ENCODE measurements at places on chromosomes 1 and 21. TPM values are rescaled to one million over a fixed set of nuclear protein-coding genes. Genes with fewer than 3 reads are reported as not detected.

- no peaks in the 10 kb centered on the region for H3K36me3 ChIP-seq
- H3K27me3 ChIP-seq = no peaks in the 10 kb centered on the region
- H3K4me1 ChIP-seq = no peaks in the 10 kb centered on the region
Observed at GRCh38 chr1:59947047-59947938, 20.7 kb upstream of the CYP2J2 start.

GRCh38 chr1:22231995-22232690, 89.2 kb upstream of the WNT4 start:
- no peaks in the 10 kb centered on the region for H3K27me3 ChIP-seq
- no peak overlapping the region for H3K27ac ChIP-seq
- no peaks in the 10 kb centered on the region for H3K36me3 ChIP-seq
- H3K4me3 ChIP-seq = no peak overlapping the region
- no peaks in the 10 kb centered on the region for H3K4me1 ChIP-seq

DNA sequence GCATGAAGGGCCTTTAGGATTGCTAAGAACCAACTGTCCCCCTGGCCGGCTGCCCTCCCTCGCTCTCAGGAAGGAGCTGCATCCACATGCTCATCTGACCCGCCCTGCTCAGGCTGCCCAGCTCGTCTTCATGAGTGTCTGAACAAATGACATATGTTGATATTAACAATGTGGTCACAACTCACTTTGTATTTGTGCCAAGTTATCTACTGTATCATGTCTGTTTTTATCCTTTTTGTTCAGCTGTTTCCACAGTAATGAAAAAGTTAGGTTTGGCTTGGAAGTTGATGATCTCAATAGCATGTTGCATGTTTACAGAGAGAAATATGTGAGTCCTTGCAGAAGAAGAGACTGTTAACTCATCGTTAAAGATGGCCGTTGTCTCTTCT, 75.1 kb downstream of the PHTF1 start:
- H3K4me1 ChIP-seq = peaks cover 31% of the 10 kb centered on the region
- no peak overlapping the region for H3K4me3 ChIP-seq
- peak overlapping the region; percentile 68 for H3K27ac ChIP-seq
- DNase-seq = no peak
- no peaks in the 10 kb centered on the region for H3K36me3 ChIP-seq

- DNase-seq = no peak
- no peak overlapping the region for H3K27ac ChIP-seq
- H3K27me3 ChIP-seq = no peaks in the 10 kb centered on the region
- no peak overlapping the region for H3K4me3 ChIP-seq
- no peaks in the 10 kb centered on the region for H3K36me3 ChIP-seq
- peaks cover 19% of the 10 kb centered on the region for H3K4me1 ChIP-seq
Observed at GRCh38 chr1:9826616-9827015, 2.9 kb upstream of the CLSTN1 start.

DNA sequence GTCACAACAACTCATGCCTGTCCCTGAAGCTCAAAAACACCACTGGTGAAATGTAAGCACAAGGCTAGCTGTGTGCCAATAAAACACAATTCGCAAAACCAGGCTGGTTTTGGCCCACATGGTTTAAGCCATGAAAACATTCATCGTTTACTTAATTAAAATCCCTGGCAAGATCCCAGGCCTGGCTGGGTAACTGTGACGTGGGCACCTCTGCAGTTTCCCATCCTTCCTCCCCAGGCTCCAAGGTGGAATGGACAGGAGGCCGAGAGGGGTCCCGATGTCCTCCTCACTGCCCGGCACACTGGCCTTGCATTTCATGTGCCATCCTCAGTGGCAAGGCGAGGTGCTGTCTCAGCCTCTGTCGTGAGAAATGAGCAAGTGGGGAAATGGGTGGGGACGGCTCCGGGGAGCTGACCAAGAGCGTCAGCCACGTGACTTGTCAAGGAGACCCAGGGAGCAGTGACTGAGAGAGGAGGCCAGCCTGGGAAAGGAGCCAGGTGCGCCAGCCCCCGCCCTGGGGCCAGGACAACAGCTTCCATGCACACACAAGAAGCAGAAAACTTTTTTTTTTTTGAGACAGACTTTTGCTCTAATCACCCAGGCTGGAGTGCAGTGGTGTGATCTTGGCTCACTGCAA, 153.1 kb upstream of the RAB4A start:
- peak; percentile 82 for DNase-seq
- peak overlapping the region; percentile 57 for H3K27ac ChIP-seq
- H3K27me3 ChIP-seq = no peaks in the 10 kb centered on the region
- H3K36me3 ChIP-seq = no peaks in the 10 kb centered on the region
- H3K4me1 ChIP-seq = peaks cover 19% of the 10 kb centered on the region

GRCh38 chr1:150972417-150972940, 2.2 kb downstream of the CERS2 start:
- peak overlapping the region; percentile 89 for H3K4me3 ChIP-seq
- H3K27me3 ChIP-seq = no peaks in the 10 kb centered on the region
- DNase-seq = no peak
- H3K27ac ChIP-seq = peak overlapping the region; percentile 92
- peaks cover 15% of the 10 kb centered on the region for H3K36me3 ChIP-seq

DNA sequence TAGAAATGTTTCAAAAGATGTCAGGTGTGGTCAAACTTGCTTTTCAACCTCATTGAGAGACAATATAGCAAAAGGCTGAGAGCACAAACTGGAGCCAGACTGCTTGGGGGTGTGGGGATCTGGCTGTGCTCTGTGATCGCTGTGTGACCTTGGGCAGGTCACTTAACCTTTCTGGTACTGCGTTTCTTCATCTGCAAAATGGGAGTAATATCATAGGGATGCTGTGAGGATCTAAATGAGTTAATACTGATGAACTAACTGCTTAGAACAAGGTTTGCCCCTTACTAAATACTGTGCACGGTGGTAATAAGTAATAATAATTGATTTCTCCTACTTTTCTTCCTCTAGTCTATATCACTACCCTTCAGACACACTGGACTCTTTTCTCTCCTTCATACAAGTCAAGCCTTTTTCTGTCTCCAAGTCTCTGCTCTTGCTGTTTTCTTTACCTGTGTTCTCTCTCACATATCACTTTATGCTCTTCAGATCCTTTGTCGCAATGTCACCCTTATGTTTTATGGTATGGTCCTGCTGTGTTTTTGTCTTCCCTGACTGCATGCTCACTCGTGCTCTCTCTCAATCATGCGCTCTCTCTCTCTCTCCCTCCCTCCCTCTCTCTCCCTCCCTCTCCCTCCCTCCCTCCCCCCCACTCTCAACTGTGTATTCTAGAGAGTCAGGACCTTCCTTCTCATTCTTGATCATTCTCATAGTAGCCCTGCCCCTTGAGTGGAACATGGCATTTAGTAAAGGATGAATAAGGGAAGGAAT, 3.3 kb downstream of the MGST3 start:
- DNase-seq = no peak
- no peaks in the 10 kb centered on the region for H3K36me3 ChIP-seq
- peak overlapping the region; percentile 4 for H3K27ac ChIP-seq
- H3K4me1 ChIP-seq = peaks cover 65% of the 10 kb centered on the region

DNA sequence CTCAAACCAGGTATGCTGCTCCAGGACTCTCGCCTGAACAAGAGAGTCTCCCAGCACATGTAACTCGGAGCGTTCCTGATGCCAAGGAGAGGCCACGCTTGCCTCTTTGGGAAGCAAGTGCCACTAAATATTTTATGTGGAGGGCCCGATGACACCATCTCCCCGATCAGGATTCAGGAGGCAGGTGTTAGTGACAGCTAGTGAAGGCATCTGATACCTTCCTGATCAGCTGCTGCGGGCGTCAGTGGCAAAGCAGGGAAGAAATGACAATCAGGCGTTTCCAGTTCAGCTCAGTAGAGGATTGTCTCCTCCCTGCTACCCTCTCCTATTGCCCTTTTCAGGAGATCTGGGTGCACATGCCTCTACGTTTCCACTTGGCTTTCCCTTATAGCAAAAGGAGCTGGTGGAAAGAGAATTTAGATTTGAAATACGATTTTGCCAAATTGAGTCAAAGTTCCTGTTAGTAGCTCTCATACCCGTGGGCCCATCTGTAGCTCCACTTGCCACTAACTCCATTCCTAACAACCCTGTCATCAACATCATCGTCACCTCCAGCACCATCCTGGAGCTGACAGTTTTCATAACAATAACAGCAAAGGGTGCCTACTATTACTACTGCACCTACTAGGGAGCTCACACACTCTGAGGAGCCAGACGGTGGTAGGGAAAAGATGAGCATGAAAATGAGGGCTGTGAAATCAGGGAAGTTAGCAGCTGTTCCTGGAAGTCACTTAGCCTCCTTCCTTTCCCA, 21.6 kb downstream of the PLXNA2 start:
- H3K27ac ChIP-seq = no peak overlapping the region
- DNase-seq = no peak
- peaks cover under 1% of the 10 kb centered on the region for H3K36me3 ChIP-seq
- H3K4me1 ChIP-seq = peaks cover 77% of the 10 kb centered on the region

DNA sequence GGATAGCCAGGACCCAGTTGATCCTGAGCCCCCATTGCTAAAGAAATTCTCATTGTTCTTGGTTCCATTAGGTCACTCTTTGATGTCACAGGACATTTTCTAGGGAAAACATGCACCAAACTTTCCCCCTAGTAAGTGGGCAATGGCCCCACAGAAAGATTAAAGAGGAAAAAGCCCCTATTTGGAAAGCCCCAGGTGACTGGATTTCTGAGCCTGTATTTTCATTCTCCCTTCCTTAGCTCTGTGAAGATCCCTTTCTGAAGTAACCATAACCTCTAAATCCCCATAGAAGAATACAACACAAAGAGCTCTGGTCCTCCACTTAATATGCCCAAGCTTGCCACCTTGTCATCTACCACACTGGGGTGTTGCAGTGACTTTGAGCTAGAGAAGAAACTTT, 232.3 kb upstream of the FGGY start:
- no peaks in the 10 kb centered on the region for H3K36me3 ChIP-seq
- no peak overlapping the region for H3K27ac ChIP-seq
- H3K27me3 ChIP-seq = no peaks in the 10 kb centered on the region
- no peak overlapping the region for H3K4me3 ChIP-seq
- no peak for DNase-seq

- no peaks in the 10 kb centered on the region for H3K27me3 ChIP-seq
- no peak overlapping the region for H3K27ac ChIP-seq
- H3K4me1 ChIP-seq = no peaks in the 10 kb centered on the region
- H3K4me3 ChIP-seq = no peak overlapping the region
Observed at GRCh38 chr1:197453376-197454058, 185.5 kb downstream of the CRB1 start.

GRCh38 chr1:205438213-205439158, 16.6 kb upstream of the LEMD1 start:
- H3K36me3 ChIP-seq = no peaks in the 10 kb centered on the region
- no peak overlapping the region for H3K4me3 ChIP-seq
- peaks cover 15% of the 10 kb centered on the region for H3K4me1 ChIP-seq
- H3K27ac ChIP-seq = no peak overlapping the region
- peak; percentile 17 for DNase-seq

DNA sequence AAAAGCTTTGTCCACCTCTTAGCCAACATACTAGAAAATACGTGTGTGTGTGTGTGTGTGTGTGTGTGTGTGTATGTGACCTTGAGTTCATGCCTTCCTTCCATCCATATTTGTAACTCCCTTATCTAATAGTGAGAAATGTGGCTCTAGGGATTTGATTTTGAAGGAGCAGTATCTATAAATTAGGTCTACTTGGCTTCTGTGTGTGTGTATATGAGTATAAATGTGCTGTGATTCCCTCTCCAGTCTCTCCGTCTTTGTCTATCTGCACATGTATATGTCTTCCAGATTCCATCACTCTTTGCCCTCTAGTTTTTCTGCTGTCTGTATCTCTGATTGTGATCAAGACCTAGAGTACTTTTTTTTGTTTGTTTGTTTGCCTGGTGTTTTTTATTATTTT, 11.9 kb upstream of the NBL1 start:
- H3K36me3 ChIP-seq = peaks cover 6% of the 10 kb centered on the region
- peaks cover 4% of the 10 kb centered on the region for H3K4me1 ChIP-seq
- H3K27me3 ChIP-seq = no peaks in the 10 kb centered on the region
- no peak overlapping the region for H3K27ac ChIP-seq
- no peak for DNase-seq

DNA sequence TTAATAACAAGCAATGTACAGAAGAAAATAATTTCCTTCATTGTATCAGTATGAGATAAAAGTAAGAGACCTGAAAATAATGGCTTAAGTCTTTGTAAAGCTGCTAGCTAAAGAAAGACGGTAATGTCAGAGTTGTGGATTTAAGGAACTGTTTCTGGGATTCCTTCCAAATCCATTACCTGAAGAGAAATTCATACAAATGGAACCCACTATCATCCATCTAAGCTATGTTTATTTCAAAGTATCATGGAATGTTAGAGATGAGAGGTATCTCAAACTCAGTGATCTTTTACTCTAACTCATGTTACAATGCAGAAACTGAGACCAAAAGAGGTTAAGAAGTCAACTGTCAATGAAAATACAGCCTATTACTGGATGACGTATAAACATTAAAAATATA, 197.7 kb downstream of the DENND1B start:
- no peak overlapping the region for H3K27ac ChIP-seq
- H3K27me3 ChIP-seq = no peaks in the 10 kb centered on the region
- no peak overlapping the region for H3K4me3 ChIP-seq
- no peaks in the 10 kb centered on the region for H3K4me1 ChIP-seq

GRCh38 chr1:25792115-25792514, 7.9 kb upstream of the SELENON start:
- H3K4me3 ChIP-seq = no peak overlapping the region
- H3K27me3 ChIP-seq = no peaks in the 10 kb centered on the region
- peaks cover 20% of the 10 kb centered on the region for H3K4me1 ChIP-seq
- no peak for DNase-seq
- no peaks in the 10 kb centered on the region for H3K36me3 ChIP-seq

- H3K27me3 ChIP-seq = no peaks in the 10 kb centered on the region
- peaks cover 71% of the 10 kb centered on the region for H3K36me3 ChIP-seq
- no peak for DNase-seq
Observed at GRCh38 chr1:153663211-153663610, 4.7 kb downstream of the SNAPIN start.

Gene CLCNKA
- not detected for total RNA-seq

Gene C1QTNF12
- total RNA-seq = 12.5 TPM

Gene SPATA45
- not detected for total RNA-seq

Gene FAM151A
- not detected for total RNA-seq

Gene NPL
- total RNA-seq = 30.7 TPM

Gene NES
- total RNA-seq = 30.9 TPM

Gene OVAAL
- total RNA-seq = not detected

Gene TMPRSS15
- total RNA-seq = not detected

Gene IFI44
- total RNA-seq = 34.9 TPM

Gene NMNAT2
- 0.68 TPM for total RNA-seq

Gene FAM72B
- 0.42 TPM for total RNA-seq

Measured in thoracic aorta (tissue), 2 donors.